DMS53 (cell line): ENCODE measurements at places on chromosomes 3 and 15.

DNA sequence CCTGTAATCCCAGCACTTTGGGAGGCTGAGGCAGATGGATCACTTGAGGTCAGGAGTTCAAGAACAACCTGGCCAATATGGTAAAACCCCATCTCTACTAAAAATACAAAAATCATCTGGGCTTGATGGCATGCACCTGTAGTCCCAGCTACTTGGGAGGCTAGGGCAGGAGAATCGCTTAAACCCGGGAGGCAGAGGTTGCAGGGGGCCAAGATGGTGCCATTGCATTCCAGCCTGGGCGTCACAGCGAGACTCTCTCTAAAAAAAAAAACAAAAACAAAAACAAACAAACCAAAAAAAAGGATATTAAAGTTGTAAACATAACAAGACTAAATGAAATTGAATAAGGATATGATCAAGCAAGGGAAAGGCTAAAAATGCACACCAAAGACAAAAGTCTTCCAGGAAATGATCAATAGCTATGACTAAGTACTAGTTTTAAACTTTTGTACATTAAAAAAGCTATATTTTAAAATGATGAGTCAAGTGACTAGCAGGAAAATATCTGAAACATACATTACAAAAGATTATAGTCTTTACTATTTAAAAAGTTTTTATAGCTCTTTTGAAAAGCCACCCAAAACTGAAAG, 28.6 kb downstream of the KLHL6 start:
- no peak for DNase-seq

- no peak for DNase-seq
These were observed 25.4 kb downstream of the GOLGB1 start for GRCh38 chr3:121724130-121724529.

- DNase-seq: peak; percentile 77
These were observed 83.1 kb downstream of the DNAJB8 start for GRCh38 chr3:128383316-128384235.

GRCh38 chr3:101533603-101533968, 20.6 kb upstream of the SENP7 start:
- no peak for DNase-seq

DNA sequence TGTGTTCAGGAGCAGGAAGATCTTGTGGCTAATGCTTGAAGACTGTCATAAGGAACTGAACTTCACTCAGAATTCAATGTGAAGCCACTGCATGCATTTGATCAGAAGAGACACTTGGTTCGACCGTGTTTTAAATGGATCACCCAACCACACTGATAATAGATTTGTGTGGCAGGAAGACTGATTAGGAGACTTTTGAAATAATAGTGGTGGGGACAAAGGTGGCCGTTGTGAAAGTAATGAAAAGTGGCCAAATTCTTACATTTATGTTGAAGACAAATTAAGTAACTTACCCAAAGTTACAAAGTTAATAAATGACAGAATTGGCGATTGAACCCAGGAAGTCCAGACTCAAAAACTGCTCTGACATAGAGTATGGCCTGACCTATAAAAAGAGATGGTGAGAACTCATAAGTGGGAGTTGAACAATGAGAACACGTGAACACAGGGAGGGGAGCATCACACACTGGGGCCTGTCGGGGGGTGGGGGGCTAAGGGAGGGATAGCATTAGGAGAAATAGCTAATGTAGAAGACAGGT, 286.9 kb upstream of the DNAJC19 start:
- no peak for DNase-seq

GRCh38 chr15:52329150-52329549, 33.5 kb upstream of the MYO5C start:
- no peak for DNase-seq

- no peak for DNase-seq
These were observed 18.1 kb upstream of the MUC4 start for GRCh38 chr3:195829897-195830254.

DNA sequence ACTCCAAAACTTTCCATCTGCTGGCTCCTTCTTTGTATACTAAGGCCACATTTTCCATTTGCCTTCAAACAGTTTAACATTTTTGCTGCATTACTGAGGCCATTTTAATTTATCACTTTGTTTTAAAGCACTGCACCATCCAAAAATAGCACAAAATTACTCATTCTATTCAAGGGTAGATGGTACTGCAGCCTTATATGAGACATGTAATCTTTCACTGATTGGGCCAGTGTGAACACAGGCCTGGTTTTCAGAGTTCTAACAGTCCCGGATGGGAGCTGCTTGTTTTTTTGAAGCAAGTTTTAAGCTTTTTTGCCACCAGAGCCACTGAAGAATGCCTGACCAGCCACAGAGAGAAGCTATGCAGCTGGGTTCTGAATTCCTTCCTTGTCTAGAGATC, 172.3 kb upstream of the TSC22D2 start:
- no peak for DNase-seq

GRCh38 chr15:70101459-70102113, 3.9 kb upstream of the TLE3 start:
- DNase-seq: peak; percentile 92

- no peak for DNase-seq
These were observed 371.9 kb upstream of the TBL1XR1 start for GRCh38 chr3:177569193-177569592.

GRCh38 chr15:40340038-40340739, 550 bp downstream of the CCDC9B start:
- peak; percentile 39 for DNase-seq

- DNase-seq: no peak
These were observed 17.8 kb downstream of the TMEM212 start for GRCh38 chr3:171860830-171861535.

DNA sequence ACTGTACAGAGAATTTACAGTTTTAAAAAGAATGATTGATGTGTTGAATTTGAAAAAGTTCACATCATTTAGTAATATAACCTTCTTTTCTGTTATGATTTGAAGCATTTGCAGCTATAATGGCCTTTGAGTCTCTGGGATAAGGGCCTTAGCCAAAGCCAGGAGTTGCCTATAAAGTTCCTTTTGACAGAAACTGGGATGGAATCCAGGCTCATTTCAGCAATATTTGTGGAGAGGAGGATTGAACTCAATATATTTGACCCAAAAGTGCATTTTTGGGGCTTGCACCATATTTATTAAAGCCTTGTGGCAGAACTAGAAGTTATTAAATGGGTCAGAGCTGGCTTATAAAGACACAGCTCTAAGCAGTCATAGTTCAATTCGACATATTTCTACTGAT, 348.7 kb upstream of the EPHA3 start:
- no peak for DNase-seq

DNA sequence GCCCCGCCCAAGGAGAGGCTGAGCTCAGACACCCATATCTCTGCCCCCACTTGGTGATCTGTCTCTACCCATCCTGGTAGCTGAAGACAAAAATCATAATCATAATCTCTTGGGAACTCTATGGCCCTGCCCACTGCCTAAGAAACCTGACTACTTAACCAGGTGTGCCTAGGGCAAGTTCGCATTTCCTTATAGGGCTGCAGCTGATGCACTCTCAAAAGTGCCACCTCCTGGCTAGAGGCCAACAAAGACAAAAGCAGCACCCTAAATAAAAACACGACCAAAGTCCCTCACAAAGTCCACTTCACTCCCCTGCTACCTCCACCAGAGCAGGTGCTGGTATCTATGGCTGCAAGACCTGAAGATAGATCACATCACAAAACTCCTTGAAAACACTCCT, 250.4 kb upstream of the SLITRK3 start:
- peak; percentile 32 for DNase-seq

- no peak for DNase-seq
These were observed 5.9 kb downstream of the MESP2 start for GRCh38 chr15:89781891-89782618.

DNA sequence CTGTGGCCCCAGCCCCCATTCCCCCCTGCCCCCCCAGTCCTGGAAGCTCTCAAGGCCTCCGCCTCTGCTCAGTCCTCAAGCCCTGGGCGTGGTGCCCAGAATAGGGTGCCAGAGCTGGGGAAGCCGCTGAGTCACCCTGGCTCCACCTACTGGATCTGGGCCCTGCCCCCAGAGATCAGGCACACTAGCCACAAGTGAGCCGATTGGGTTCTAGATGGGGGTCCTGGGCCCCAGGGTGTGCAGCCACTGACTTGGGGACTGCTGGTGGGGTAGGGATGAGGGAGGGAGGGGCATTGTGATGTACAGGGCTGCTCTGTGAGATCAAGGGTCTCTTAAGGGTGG, 5.7 kb downstream of the EIF4G1 start:
- peak; percentile 77 for DNase-seq

DNA sequence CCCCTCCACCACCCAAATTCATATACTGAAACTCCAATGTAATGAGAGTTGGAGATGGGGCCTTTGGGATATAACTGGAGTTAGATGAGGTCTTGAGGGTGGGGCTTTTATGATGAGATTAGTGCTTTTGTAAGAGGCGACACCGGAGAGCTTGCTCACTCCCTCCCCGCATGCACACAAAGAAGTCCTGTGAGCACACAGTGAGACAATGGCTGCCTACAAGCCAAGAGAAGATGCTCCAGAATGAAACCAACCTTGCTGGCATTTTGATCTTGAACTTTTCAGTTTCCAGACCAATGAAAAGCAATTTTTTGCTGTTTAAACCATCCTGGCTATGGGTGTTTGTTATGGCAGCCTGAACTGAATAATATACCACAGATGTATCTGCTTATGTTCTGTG, 109.0 kb downstream of the SAMMSON start:
- DNase-seq: no peak

DNA sequence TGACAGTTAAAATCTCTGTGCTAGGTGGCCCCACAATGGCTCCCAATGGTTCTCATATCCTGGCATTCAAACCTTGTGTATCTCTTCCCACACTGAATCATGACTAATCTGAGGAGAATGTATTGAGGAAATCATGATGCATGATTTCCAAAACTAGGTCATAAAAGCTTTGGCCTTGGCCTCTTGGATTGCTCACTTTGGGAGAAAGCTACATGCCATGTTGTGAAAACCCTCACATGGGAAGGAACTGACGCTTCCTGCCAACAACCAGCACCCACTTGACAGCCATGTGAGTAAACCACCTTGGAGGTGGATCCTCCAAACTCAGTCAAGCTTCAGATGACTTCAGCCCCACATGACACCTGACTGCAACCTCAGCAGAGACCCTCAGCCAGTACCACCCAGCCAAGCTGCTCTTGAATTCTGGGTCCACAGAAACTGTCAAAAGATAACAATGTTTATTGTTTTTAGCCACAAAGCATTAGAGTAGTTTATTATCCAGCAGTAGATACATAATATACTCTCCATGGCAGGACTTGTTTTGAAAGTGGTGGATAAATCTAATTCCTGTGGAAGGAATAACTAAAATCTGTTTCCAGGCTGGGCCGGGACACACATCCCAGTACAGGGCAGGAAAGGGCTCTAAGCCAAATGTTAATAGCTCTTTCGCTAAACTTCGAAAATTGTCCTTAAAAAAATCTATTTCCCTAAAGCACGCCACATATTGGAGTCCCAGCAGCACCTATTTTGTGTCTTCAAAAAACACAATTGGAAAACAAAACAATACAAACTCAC, 1.0 kb upstream of the ZNF620 start:
- DNase-seq: peak; percentile 16

- DNase-seq: no peak
These were observed 15.7 kb upstream of the KIF23 start for GRCh38 chr15:69398491-69398891.

GRCh38 chr3:65439641-65440284, 599.0 kb downstream of the MAGI1 start:
- DNase-seq: peak; percentile 52

GRCh38 chr3:150370122-150370602, 37.9 kb upstream of the TSC22D2 start:
- no peak for DNase-seq

DNA sequence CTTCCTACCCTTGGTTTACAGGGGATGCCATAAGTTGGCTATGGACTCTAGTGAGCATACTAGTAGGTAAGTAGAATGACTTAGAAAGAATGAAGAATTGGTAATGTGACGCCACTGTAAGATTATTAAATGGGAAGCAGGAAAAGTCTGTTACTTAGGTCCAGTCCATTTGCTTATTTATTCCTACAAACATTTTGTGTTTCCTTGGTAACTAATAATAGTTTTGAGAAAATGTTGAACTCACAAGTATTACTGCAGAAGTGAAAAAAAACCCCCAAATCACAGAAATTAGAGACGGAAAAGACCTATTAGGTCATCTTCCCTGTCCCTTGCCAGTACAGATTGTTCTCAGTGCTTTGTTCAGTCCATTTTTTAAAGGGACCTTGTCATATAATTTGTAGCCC, 63.5 kb downstream of the CMSS1 start:
- DNase-seq: no peak

GRCh38 chr15:40058476-40059140, 19.6 kb upstream of the SRP14 start:
- DNase-seq: no peak

GRCh38 chr15:54288049-54288448, 309.8 kb downstream of the UNC13C start:
- no peak for DNase-seq

DNA sequence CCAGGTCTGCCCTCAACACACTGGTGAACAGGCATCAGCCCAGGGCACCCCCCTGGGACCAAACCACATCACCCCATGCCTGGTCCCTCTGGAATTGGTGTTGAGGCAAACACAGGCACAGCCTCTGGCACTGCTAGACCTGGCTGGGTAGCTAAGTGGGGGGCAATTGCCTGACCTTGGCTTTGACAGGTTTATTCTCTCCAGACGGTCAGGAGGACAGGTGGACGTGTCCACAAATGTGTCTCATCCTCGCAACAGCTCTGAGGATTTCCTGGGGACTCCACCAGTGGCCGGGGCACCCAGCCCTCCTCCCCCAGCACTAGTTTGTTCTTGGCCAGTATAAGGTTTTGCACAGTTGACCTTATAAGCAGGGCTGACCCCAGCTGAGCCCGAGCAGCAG, 31.3 kb downstream of the TKT start:
- no peak for DNase-seq

- DNase-seq: no peak
These were observed 114.9 kb downstream of the SV2B start for GRCh38 chr15:91214675-91215590.

- DNase-seq: peak; percentile 80
These were observed 15.0 kb downstream of the RPLP1 start for GRCh38 chr15:69467636-69468035.

- DNase-seq: no peak
These were observed 20.3 kb downstream of the STARD9 start for GRCh38 chr15:42595626-42596240.

GRCh38 chr15:57728436-57728835, 21.9 kb downstream of the POLR2M start:
- DNase-seq: no peak

GRCh38 chr3:158091531-158091930, 14.7 kb downstream of the SHOX2 start:
- no peak for DNase-seq

GRCh38 chr3:146991907-146992306, 386.8 kb upstream of the PLSCR5 start:
- no peak for DNase-seq

GRCh38 chr3:195441992-195442572, 738 bp downstream of the ACAP2 start:
- DNase-seq: peak; percentile 48

- DNase-seq: peak; percentile 10
These were observed 85.9 kb upstream of the CSPG5 start for GRCh38 chr3:47664519-47664918.

- DNase-seq: peak; percentile 69
These were observed 77.2 kb downstream of the OSBPL10 start for GRCh38 chr3:31903686-31904431.
